Activated CD4-positive, alpha-beta T cell treated with anti-CD3 and anti-CD28 coated beads, Interleukin-10, Interleukin-2, amounts not matched to agents 100 ng/mL and 50 ng/mL, durations not matched to agents 16 hours and 8 hours (primary cell): ENCODE measurements at places on chromosomes 7 and 10.

- DNase-seq: no peak
Observed at GRCh38 chr7:46129831-46130230, 208.8 kb upstream of the IGFBP3 start.

GRCh38 chr7:107644309-107644974, 16.2 kb upstream of the SLC26A4 start:
- no peak for DNase-seq

DNA sequence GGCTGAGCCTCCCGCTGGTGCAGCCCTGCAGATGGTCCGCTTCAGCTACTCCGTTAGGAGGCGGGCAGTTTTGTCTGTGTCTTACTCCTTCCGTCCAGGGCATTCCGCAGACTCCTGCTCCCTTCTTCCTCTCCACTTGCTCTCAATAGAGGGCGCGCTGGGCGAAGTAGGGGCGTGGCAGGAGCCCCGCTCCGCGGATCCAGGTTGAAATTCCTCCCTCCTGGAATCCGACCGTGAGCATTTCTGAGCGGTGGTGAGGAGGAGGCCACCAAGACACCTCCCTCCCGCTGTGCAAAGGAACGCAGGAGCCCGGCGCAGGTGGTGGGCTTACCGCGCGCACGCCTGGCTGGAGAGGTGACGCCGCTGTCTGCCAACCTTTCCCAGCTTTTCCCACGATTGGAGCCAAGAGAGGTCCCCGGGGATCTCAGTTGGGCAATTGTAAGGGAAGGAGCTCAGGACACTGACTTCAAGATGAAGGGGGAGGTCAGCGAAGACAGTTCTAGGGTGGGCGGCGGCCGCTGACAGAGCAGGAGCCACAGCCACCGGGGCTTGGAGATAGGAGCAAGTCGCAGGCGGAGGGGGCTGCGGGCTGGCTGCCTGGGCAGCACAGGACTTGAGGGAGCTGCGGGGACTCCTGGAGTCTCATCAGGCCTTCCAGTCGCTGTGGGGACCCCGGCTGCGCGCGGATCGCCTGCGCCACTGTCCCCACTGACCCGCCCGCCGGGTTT, 1011.3 kb downstream of the XPNPEP1 start:
- DNase-seq: no peak

- DNase-seq: peak; percentile 75
Observed at GRCh38 chr7:114922026-114922651, at the start of gene MDFIC. Gene MDFIC, plus strand, starts transcription at chr7:114922094. Its CDS starts 940 bp downstream, at chr7:114923034.

DNA sequence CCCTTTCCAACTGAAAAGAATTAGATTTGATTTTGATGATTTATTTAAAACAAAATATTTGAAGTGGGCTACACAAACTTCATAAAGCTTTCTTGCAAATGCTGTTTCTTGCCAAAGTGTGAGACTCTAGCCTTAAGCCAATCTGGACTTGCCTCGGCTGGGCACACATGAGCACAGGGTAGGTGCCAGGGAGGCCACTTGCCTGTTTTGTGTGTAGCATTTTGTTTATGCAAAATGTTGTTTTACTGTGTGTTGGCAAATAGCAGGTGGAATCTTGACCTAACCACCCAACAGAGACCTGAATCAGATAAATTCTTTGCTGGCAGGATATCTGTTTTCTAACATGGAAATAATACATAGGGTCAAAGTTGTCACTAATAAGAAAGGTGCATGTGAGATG, 161.1 kb downstream of the BMPER start:
- no peak for DNase-seq

DNA sequence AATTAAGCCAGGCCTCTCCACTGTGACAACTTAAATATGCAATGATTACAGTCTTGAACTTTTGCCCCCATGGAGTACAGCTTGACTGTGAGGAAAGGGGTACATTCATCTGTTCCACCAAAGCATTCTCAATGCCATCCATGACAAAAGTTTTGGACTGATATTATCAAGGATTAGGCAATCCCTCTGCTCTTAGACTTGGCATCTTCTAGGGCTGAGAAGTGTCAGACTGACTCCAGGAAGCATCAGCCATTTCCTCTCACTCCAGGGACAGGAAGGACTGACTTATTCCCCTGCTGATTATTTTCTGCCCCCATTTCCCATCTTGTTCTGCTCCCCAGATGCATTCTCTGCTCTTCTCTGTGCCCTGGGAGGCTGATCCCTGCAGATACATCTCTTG, 69.7 kb downstream of the ZNF365 start:
- no peak for DNase-seq

GRCh38 chr7:14009453-14010418, 20.3 kb upstream of the ETV1 start:
- no peak for DNase-seq

- no peak for DNase-seq
Observed at GRCh38 chr10:28331066-28331465, 28.2 kb upstream of the MPP7 start.

DNA sequence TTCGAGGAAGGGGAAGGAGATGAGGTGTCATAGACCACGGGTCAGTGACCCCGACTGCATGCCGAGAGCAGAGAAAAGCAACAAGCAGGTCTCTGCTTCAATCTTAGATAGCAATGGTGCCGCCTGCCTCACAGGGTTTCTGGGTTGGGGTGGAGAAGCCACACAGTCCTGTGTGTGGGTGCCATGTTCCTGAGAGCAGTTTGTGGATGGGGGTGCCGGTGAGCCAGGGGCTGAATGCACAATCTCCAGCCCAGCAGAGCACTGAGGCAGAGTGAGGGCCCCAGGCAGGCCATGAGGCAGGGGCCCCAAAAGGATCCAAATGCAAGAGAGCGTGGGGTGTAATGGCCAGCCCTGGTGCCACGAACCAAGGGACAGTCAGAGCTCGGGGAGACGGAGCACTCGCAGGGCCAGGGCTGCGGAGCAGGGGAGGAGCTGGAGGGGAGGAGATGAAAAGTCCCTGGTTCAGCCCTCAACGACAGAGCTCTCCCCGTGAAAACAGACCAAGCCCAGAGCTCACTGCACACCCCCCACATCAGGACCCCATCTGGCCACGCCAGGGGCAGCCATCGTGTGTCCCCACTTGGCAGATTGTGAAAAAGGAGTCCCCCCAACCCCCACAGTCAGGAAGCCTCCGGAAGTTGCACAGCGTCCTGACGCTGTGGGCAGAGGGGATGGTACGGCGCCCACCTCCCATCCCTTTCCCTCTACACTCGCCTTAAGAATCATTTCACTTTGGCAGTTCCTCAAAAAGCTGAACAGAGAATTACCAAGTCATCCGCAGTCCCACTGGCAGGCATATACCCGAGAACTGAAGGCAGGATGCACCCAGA, 19.9 kb downstream of the WDR86 start:
- no peak for DNase-seq

GRCh38 chr10:70232155-70232858, 922 bp downstream of the PPA1 start:
- DNase-seq: peak; percentile 73

GRCh38 chr7:153445641-153446040, 606.6 kb upstream of the DPP6 start:
- no peak for DNase-seq
